Mesenchymal stem cell (in vitro differentiated cells and primary cell): ENCODE measurements at places on chromosomes 1 and 21.

GRCh38 chr1:221998781-221999180, 256.9 kb upstream of the DUSP10 start:
- no peak for DNase-seq

- peak; percentile 72 for DNase-seq
These were observed 76.4 kb upstream of the DNAH14 start for GRCh38 chr1:224852901-224853568.

DNA sequence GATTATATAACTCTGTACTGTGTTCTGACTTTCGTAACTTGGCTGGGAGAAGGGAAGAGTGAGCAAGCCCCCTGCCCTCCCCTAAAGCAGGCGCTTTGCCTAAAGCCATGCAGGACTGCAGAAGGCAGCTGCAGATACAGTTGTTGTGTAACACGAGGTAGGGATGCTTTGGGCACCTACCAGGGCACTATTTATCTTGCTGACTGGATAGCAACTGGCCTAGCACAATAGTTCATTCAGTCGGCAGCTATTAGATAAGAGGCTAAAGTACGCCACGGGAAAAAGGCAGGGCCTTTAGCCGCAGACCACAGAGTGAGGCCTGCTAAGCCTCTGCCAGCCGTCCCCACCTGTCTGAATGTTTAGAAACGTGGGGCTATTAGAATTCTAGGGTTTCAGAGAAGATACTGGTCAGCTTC, 80.9 kb downstream of the TTC3 start:
- no peak for DNase-seq

DNA sequence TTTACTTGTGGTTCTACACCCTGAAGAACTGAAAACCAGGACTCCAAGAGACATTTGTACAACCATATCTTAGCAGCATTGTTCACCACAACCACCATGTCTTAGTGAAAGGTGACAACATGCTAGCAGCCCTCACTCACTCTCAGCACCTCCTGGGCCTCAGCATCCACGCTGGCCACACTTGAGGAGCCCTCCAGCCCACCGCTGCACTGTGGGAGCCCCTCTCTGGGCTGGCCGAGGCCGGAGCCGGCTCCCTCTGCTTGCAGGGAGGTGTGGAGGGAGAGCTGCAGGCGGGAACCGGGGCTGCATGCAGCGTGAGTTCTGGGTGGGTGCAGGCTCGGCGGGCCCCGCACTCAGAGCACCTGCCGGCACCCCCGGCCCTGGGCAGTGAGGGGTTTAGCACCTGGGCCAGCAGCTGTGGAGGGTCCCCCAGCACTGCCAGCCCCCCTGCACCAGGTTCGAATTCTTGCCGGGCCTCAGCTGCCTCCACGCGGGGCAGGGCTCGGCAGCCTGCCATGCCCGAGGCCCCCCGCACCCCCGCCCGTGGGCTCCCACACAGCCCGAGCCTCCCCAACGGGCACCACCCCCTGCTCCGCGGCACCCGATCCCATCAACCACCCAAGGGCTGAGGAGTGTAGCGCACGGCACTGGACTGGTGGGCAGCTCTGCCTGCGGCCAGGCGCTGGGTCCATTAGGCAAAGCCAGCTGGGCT, 9.2 kb downstream of the C1orf159 start:
- no peak for DNase-seq

DNA sequence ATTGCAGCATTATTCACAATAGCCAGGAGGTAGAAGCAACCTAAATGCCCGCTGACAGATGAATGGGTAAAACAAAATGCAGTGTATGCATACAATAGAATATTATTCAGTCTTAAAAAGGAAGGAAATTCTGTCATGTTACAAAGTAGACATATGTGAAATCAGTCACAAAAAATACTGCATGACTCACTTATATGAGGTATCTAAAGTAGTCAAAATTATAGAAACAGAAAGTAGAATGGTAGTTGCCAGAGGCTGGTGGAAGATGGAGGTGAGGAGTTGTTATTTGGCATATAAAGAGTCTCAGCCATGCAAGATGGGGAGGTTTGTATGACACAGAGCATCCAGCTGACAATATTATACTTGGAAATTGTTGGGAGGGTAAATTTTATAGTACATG, 43.0 kb upstream of the EGLN1 start:
- no peak for DNase-seq

DNA sequence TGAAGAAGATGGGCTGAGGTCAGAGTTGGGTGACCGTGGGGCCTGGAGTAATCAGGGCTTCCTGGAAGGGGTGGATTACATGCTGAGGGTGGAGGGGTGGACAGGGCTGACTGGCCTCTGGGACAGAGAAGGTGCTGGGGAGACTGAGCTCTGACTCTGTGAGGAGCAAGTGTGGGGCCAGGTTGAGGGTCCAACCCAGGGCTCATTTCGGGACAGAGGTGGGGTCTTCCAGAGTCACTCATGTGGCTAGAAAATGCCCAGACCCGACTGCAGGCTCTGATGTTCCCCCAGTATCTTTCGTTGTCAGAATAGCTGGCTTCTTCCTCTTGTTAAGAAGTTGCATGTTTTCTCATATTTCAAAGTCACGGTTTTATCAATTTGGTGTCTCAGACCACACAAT, 311.8 kb downstream of the PTPRU start:
- DNase-seq = no peak

DNA sequence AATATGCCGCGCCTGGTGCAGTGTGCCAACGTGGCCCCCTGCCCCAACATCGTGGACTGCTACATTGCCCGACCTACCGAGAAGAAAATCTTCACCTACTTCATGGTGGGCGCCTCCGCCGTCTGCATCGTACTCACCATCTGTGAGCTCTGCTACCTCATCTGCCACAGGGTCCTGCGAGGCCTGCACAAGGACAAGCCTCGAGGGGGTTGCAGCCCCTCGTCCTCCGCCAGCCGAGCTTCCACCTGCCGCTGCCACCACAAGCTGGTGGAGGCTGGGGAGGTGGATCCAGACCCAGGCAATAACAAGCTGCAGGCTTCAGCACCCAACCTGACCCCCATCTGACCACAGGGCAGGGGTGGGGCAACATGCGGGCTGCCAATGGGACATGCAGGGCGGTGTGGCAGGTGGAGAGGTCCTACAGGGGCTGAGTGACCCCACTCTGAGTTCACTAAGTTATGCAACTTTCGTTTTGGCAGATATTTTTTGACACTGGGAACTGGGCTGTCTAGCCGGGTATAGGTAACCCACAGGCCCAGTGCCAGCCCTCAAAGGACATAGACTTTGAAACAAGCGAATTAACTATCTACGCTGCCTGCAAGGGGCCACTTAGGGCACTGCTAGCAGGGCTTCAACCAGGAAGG, 4.3 kb downstream of the GJB3 start:
- no peak for DNase-seq

GRCh38 chr1:234433563-234434285, 45.3 kb downstream of the TARBP1 start:
- DNase-seq = peak; percentile 12

- DNase-seq = no peak
These were observed 17.3 kb downstream of the POFUT2 start for GRCh38 chr21:45270306-45270821.

DNA sequence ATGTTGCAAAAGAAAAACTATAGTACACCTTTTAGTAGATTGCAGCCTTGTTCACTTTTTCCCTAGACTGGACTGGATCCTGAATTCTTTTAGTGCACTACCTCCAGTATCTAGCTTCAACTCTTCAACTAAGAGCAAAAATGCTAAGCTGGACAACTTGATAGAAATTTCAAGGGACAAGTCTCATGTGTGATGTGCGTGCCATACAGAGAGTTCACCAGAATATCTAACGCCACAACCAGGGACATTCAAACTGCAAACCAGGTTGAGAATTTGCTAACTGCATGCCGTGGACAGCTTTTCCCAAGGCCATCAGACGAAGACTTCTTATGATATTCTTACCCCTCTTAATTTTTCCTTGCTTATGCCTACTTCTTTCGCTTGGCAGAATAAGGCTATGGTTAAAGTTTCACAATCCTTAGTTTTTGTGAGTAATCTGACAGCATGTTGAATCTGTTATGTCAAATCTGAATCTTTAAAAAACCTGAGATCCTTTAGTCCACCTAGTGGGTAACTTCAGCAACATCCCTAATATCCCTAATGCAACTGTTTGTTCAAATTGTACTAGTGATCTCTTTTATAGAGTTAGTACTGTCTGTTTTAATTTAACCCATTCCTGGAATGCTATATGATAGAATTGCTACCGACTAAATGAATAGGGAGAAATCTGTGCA, 66.4 kb downstream of the DDAH1 start:
- peak; percentile 60 for DNase-seq

DNA sequence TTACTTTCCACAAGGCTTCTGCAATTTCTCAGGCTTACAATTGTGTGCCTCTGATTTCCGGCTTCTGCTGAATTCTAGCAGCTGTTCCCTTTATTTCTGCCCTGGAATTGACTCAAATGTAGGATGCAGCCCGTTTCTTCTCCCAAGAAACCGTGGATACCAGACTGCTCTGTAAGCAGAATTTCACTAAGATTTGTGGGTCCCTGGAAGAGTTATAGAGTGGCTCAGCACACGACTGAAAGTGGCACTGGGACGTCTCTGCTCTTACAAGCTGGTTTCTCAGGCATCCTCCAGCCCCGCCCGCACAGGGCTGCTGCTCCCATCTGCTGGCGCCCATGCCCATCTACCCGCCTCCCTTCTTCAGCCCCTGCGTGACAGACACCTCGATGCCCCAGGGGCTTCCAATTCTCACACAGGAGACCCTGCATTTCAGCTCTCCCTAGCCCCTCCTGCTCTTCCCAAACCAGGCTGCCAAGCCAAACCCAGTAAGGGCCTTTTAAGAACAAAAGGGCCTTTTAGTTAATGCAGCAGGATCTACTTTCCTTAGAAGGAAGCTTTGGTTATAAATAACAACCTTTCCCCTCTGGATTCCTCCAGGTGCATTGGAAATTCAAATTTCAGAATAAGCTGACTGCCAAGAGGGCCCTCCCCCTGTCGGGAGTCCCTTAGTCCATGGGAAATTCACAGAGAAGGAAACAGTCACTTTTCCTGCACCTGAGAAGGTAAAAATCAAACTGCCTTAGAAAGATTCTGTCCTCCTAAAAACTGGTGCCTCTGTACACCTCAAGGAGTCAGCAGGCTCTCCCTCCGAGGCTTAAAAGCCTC, 45.4 kb upstream of the TENT5B start:
- no peak for DNase-seq

DNA sequence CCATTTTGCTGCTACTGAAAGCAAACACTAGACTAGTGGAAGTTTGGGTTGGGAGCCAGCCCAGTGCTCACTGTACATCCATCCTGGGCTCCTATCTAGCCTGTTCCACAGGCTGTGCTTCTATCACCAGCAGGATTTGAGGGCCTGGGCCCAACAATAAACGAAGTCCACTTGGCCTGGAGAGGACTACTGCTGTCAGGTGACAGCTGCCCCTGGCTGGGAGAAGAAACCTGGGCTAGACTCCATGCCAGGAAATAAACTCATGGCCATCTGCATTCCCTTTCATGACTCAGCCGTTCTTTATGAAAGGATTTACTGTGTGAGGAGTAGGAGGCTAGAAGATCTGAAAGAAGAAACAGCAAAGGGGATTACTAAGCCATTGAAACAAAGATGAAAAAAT, 35.5 kb downstream of the COLGALT2 start:
- peak; percentile 79 for DNase-seq

GRCh38 chr1:10610901-10611600, 136.3 kb downstream of the PEX14 start:
- DNase-seq = no peak

DNA sequence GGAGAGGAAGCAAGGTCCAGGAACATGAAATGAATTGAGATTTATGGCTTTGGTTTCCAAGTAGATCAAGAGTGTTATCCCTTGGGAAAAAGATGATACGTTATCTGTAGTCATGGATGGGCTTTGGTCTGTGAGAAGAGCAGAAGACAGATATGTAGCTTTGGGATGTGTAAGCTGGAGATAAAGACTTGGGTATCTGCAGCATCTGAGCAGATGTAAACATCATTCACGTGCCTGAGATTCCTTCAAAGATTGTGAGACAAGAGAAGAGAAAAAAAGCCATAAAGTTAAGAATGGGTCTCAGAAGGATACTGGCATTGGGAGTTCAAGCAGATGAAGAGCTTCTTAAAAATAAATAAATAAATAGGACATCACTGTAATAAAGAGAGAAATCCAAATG, 217.8 kb downstream of the PTPRC start:
- DNase-seq = peak; percentile 55

- peak; percentile 54 for DNase-seq
These were observed 41.6 kb upstream of the MTR start for GRCh38 chr1:236753516-236753915.

DNA sequence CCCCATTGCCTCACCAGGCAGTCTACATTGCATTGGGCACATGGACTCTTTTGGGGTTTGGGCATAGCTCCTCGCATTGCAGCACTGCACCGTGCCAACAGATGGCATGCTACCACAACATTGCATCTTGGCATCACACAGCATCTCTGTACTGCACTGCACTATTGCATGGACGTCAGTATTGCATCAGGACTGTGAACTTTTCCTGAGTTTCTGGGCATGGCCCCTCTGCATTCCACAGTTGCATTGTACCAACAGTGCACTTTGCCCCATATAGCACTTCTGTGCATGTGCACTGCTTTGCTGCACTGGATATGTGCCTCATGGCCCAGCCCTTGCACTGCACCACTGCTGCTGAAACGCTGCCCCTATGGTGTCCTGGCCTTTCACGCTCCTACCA, 9.6 kb downstream of the PTPRU start:
- peak; percentile 37 for DNase-seq
